Activated naive CD8-positive, alpha-beta T cell treated with anti-CD3 and anti-CD28 coated beads for 36 hours (primary cell): ENCODE measurements at places on chromosomes 12 and 14.

DNA sequence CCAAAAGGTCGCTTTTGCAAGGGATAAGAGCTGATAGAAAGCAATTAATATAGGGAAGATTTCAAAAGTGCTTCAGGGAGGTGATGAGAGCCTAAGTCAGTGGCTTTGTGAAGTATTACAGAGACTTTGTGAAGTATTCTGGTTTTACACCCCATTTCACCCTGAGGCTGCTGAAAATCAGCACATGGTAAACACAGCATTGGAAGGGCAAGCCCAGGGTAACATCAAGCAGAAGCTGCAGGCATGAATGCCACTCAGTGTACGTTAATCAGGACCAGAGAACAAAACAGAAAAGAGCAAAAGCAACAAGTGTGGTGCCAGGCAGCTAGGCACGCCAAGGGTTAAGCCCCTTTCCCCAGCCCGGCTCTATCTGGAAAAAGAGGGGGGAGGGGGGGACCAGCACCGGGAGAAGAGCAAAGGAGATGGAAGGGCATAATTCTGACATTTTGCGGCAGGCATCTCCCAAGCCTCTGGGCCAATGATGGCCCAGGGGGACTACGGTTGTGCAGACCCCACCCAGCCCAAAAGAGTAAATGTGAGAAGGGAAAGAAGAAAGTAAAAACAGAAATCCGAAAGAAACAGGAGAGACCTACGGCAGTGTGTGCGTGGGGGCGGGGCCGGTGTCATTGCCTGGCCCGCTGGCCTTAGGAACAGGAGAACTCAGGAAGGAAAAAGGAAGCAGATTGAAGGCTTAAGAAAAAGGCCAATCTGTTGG is 58.9 kb downstream of the DHRS2 start:
- DNase-seq, result no peak

GRCh38 chr14:99725774-99726537 is 41.9 kb downstream of the CYP46A1 start:
- DNase-seq, result no peak

- DNase-seq, result no peak
Observed at GRCh38 chr14:95195031-95195430, 37.7 kb upstream of the DICER1 start.

DNA sequence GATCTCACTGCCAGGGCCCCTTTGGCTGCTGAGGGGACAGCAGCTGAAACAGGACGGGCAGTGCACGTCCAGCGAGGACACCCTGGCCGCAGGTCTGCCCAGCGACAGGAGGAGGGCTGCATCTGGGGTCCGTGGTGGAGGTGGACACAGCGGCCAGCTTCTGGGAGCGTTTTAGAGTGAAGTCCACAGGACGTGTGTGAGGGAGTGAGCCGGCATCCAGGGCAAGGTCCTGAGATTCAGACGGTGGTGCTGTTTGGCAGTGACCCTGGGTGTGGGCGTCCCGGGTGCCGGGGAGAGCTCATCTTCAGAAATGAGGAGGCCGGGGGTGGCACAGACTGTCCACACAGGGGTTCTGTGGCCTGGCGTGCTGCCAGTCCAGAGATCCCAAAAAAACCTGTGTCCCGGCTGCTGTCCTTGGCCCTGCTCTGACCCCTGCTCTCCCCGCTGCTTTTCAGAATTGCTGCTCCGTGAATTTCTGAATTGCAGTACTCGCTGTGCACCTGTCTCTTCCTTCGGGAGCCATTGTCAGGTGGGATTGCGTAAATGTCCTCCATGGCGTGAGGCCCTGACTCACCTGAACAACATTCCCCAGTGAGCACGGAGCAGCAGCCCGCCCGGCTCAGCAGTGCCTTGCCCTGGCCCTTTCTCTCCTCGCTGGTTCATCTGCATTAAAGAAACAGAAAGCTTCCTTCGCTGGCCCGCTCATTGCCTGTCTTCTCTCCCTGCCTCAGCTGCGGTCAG is 183.5 kb upstream of the C14orf180 start:
- DNase-seq, result no peak

DNA sequence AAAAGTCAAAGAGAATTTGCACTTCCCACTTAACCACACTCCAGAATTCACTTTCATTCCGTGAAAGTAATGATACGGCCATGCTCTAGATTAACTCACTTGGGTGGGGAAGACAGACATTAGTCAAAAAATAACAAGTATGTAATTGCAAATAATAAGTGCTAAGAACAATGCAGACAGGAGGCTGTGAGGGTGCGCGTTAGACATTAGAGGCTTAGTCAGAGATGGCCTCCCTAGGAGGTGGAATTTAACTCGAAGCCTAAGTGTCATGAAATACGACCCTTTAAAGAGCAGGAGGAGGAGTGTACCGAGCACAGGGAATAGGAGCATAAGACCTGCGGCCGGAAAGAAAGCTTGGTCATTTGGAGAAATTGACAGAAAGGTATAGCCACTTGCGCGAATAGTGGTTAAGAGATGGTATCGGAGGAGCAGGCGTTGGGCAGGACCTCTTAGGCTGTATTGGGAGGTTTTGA is 628 bp downstream of the SNRPF start:
- DNase-seq, result peak; percentile 4

DNA sequence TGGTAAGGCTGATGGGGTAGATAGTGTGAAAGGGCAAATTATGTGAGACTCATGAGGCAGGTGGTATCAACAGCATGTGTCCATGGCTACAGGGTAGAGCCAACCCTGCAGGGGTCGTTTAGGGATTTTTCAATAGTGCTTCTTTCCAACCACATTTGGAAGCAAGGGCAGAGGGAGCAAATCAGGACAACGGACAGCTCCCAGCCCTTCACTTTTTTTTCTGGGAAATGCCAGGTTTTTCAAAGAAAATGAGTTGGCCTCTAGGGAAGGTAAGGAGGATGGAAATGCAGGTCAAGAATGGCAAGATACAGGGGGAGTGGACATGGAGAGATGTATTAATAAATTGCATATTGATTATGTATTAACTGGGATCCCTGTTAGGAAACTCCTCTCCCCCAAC is 4.9 kb upstream of the CMA1 start:
- DNase-seq, result no peak

GRCh38 chr14:49479432-49479831 is 106.7 kb downstream of the RPS29 start:
- DNase-seq, result no peak

DNA sequence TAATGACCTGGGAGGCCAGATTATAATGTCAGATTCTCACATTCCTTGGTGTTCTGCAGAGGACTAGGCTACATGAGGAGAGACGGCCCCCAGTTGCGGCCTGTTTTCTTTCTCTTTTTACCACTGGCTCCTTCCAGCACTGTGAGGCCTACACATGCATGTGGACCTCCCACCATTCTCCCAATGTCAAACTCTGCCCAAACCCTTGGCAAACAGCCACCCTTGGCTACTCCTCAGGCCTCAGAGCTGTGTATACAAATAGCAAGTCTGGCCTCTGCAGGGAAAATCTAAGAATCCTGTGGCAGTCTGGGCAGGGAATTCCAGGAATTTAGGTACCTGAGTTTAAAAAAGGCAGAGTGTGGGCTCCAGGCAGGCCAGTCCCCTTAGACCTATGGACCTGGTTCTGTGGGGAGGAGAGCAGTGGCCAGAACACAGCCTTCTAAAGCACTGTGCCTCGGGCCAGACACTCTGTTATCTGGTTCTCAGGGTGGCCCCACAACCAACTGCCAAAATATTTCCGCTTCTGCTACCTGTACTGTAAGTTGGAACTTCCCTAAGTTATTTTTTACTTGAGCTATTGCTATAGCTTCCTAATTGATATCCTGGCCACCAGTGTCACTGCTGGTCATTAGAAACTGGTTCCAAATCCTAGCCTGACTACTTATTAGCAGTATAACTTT is 19.9 kb upstream of the NEDD1 start:
- no peak for DNase-seq

- DNase-seq, result no peak
Observed at GRCh38 chr14:99475179-99475578, 5.5 kb downstream of the SETD3 start.

DNA sequence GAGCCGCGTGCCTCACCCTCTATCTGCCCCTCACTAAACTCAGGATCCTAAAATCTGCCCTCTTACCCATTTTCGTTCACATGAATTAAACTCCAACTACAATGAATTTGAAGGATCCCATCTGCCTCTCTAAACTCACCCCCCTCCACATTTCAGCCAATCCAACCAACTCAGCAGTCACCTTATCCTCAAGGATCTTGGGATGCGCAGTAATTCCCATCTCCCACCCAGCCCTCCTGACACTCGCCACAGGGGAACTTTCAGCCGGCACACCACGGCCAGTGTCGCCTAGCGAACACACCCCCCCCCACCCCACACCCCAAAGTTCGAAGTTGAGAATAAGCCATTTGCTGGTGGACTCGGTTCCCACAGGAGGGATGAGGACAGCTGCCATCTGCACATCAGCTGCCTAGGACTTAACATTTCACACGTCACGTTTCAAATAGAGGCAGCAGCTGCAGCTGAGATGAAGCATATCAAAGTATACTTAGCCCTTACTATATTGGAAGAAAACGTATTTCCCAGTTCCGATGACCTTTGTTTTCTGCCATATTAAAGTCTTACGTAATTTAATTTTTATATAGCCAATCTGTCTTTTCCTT is 8.7 kb upstream of the SELPLG start:
- DNase-seq, result no peak

DNA sequence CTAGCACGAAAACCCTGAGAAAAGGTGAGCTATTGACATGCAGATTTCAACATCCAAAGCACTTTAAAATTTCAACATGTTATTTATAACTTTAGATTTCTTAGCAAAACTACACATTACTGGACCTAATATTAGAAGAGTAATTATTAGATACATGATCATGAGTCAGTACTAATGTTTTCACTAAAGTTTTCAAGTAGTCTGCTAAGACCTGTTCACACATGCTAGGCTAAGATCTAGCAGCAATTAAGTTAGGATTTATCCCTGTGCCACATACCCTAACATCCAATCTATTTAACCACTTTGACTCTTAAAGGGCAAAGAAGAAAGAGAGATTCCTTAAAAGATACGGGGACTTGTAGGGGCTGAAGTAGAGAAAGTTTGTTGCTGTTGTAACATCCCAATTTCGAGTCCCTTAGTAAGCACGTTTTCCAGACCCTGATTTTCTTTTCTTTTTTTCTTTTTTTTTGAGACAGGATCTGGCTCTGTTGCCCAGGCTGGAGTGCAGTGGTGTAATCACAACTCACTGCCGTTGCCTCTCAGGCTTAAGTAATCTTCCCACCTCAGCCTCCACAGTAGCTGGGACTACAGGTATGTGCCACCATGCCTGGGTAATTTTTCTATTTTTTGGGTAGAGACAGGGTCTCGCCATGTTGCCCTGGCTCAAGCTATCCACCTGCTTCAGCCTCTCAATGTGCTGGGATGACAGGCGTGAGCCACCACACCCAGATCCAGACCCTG is 102.5 kb upstream of the ATF7IP start:
- DNase-seq, result no peak

DNA sequence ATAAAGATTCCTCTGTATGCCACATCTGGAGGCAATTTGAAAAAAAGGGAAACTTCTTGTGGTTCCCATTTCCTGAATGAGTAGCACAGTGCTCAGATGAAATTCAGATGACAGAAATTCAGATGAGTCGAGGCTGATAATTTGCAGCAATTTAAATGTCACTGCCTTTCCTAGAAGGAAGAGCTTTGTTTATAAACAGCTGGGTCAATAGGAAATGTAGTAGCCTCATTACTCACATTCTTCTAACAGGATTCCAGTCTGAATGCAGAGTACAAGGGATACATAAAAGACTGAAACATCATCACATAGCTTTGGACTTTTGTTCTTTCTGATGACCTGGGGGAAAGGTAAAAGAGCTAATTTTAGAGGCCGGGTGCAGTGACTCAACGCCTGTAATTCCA is 11.3 kb upstream of the DACT1 start:
- DNase-seq, result no peak

DNA sequence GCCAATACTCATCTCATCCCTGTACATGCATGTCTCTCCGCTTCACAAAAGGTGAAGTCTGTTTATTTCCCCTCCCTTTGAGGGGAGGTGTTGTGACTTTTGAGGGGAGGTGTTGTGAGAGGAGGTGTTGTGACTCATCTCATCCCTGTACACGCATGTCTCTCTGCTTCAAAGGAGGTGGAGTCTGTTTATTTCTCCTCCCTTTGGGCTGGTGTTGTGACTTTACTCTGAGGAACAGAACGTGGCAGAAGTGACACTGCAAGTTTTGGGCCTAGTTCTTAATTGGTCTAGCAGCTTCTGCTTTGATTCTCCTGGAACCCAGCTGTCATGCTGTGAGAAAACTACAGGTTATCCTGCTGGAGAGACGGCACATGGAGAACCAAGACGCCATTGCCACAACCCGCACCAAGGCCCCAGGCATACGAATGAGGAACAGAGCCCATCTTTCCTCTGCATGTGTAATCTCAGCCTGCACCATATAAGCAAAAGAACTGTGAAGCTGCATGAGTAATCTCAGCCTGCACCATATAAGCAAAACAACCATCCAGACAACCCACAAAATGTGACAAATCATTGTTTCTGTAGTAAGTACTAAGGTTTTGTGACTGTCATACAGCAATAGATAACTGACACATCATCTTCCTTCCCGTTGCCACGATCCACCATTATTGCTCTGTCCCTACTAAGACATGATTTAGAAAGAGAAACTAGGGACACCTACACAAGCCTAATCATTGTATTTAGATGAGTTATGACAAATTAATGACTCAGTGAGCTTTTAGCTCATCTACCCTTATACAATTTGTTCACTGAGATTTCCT is 30.0 kb downstream of the GALNT4 start:
- DNase-seq, result peak; percentile 43

GRCh38 chr12:1794440-1795090 is 25.8 kb upstream of the LRTM2 start:
- no peak for DNase-seq

GRCh38 chr12:18684430-18684829 is 53.4 kb downstream of the PLCZ1 start:
- no peak for DNase-seq

DNA sequence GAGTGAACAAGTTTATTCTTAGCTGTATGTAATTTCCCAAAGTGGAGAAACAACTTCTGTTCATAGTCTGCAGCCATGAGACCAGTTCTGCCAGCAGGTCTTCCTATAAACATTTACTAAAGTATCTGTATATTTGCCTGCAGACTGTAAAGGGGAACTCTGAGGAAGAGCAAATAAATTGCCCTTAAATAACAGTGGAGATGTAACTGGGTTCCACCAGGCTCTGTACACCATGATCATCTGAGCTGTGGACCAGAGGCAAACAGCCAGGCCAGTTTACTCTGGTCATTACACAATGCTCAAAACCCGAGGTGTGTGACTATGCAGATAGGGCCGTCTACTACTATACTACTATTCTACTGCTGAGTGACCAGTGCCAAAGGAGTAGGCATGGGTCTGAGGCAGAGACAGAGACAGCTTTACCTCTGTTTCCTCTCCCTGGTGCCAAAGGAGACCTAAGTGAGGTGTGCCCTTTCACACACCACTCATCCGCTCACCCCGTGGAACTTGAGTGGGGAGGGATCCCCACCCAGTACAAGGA is 21.1 kb upstream of the CERS5 start:
- no peak for DNase-seq

GRCh38 chr14:70602254-70602653 is 1.8 kb upstream of the MED6 start:
- DNase-seq, result no peak

DNA sequence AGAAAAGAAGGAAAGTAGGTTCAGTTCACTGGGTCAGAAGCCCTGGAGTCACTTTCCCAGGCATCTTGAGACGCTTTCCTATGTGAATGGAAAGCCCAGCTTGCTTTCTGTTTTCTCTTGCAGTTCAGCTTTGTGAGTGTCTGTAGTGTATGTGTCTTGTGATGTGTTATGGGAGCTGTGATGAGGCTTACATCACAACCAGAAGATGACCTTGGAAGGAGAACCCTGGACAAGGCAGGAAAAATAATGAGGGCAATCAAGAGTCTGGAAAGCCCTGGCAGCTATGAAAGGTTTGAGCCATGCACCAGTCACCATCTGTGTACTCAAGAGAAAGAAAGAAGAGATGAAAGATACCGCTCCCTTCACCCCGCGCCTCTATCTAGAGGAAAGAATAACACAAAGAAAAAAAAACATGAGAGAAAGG is 35.2 kb upstream of the PTGR2 start:
- no peak for DNase-seq
